ENCODE measurements at places on chromosomes 2 and 18.

DNA sequence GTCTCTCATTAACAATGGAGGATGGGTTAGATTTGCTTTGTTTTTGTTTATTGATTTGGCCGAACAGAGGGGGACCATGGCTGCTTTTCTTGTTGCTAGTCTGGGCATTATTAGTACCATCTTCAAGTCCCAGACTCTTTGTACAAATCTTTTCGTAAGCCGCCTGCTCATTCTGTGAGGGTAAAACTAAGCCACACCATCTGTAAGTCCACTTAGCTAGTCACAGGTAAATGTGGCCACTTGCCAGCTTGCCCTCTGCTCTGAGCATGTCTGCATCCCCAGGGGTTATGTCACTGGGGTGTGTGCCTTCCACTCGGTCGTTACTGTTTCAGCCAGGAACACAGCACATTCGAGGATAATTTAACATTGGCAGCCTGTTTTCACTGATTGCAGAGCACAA lies 85.6 kb downstream of the SMIM21 start:
- DNase-seq = no peak

GRCh38 chr18:66005831-66006588 lies 255.2 kb downstream of the CDH7 start:
- no peak for DNase-seq

DNA sequence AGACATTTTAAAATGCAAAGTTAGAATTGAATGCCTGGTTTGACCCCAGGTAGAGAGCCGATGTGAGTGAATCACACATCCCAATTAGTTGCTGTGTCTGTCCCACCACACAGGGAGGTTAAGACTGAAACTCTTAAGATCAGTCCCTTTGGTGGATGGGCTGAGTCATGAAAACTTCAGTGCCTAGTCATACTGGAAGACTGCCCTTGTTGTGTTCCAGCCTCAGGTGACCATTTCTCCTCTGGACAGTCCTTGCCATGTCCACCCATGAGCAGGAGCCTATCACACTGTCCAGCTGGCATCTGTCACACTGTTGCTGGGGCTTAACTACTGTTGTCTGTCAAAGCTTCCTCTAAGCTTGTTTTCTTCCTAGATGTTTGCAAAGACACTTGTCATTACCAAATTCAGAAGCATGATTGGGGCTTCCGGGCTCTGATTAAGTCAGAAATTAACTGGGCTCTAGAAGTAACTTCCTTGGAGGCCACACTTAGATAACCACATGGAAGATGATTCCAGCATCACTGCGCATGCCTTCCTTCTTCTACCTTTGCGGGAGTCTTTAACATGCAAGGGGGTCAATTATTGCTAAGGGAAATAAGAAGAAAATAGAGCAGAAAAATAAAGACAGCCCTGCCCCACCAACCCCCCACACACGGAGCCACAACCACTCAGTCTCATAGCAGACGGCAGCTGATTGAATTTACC lies 21.3 kb downstream of the CYRIA start:
- DNase-seq = no peak

GRCh38 chr2:149438330-149438960 lies 108.1 kb downstream of the LYPD6 start:
- no peak for DNase-seq

GRCh38 chr2:207766041-207766551 lies 3.6 kb downstream of the FZD5 start:
- no peak for DNase-seq

DNA sequence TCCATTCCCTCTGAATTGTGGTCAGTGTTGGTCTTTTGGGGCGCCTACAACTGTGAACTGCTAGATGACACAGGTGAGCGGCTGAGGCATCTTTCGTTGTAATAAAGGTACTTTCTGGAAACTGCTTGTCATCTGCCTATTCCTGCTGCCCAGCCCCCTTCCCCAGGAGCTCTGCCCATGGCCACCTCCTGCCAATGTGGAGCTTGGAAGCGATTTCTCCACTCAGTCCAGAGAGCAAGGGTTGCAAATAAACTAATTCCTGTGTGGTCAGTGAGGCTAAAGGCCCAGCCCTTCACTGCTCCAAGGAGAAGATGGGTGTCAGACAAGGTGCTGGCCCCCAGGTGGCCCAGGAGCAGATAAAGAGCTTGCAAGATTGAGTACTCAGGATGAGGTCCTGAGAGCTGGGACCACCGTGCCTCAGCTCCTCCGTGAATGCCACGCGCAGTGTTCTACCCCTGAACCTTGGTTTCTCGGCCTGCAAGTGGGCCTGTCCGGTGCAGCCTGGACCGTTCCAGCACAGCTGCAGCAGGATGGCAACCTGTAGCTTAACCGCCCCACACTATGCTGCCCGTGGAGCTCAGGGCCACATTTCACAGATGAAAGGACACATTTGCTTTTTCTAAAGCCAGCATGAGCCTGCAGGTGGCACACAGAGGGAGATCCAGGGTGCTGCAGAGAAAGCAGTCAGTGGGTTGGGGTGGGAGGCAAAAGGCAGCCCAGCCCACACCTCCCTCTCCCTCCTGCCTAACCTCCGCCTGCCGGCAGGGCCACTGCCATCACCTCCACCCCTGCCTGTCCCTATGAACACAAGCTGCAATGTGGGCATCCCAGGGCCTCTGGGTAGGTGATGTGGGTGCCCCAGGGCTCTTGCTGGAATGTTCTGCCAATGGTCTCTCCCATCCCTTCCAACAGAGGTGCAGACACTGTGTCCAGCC lies 78.7 kb upstream of the OTOF start:
- no peak for DNase-seq

GRCh38 chr2:240498171-240498957 lies 59.4 kb downstream of the ANKMY1 start:
- DNase-seq = no peak

DNA sequence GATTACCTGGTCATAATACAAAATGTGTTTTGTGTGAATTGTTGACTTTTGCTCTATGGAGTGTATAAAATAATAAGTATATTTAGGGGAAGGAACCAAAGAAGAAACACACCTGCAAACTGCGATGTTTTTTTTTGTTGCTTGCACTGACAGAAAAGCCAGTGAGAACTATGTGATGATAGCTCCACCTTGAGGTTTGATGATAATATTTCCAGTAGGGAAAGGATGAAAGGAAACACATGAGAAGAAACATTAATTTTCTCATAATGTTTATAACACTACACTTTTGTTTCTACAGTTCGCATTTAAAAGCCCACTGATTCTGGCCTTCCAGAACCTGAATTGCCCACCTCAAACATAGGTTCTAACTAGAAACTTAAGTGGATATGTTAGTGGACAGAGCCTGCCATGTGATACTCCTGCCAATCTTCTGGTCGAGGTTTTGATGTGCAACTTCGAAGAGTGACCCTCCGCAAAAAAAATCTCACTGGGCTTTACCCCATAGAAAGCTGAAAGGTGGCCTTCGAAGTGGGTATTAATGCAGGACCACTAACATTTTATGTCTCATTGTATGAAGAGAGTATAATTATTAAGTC lies 476.4 kb upstream of the SPHKAP start:
- no peak for DNase-seq

- no peak for DNase-seq
Measured at GRCh38 chr18:35024965-35025364, 16.2 kb upstream of the MAPRE2 start.

GRCh38 chr2:200373973-200374416 lies 67.5 kb downstream of the SPATS2L start:
- no peak for DNase-seq

GRCh38 chr2:98932164-98932563 lies 3.9 kb downstream of the CRACDL start:
- no peak for DNase-seq

- no peak for DNase-seq
Measured at GRCh38 chr18:12304351-12305210, 3.5 kb upstream of the TUBB6 start.

DNA sequence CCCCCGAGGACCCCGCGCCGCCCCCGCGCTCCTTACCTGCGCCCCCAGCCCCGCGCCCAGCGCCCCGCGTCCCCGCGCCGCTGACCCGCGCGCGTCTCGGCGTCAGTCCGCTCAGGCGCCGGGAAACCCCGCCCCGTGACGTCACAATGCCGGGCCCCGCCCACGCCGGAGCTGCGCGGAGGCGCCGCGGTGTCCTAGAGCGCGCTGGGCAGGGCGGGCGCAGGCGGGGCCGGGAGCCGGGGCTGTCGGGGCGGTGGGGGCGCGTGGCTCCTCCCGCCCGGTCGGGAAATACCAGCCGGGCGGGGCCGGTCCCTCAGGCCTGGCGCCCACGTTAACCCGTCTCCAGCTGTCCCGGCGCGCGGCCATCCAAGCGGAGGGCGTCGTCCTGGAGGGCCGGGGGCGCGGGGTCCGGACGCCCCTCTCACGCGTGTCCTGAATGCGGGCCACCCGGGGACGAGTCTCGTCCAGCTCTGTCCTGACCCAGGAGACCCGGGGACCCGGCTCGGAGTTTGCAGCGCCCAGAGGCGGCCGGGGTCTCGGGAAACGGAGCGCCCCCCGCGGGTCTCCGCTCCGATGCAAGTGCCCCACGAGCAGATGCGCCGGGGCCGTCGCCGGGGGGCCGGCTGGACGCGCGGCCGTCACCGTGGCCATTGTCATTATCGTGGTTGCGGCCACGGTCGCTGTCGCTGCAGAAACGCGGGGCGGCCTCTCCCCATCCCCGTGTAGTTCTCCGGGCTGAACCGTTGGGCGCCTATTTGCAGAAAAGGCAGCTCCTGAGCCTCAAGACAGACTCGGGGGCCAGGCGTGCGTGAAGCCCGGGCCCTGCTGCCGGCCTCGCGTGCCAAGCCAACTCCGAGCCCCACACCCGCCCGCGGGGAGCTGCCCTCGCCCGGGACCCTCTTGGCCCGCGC lies at the start of gene SLC66A2:
TSS of gene SLC66A2 (minus strand) at position 109 of the 911 bp plus-strand sequence. CDS start 727 bp downstream, outside the sequence.
- no peak for DNase-seq

DNA sequence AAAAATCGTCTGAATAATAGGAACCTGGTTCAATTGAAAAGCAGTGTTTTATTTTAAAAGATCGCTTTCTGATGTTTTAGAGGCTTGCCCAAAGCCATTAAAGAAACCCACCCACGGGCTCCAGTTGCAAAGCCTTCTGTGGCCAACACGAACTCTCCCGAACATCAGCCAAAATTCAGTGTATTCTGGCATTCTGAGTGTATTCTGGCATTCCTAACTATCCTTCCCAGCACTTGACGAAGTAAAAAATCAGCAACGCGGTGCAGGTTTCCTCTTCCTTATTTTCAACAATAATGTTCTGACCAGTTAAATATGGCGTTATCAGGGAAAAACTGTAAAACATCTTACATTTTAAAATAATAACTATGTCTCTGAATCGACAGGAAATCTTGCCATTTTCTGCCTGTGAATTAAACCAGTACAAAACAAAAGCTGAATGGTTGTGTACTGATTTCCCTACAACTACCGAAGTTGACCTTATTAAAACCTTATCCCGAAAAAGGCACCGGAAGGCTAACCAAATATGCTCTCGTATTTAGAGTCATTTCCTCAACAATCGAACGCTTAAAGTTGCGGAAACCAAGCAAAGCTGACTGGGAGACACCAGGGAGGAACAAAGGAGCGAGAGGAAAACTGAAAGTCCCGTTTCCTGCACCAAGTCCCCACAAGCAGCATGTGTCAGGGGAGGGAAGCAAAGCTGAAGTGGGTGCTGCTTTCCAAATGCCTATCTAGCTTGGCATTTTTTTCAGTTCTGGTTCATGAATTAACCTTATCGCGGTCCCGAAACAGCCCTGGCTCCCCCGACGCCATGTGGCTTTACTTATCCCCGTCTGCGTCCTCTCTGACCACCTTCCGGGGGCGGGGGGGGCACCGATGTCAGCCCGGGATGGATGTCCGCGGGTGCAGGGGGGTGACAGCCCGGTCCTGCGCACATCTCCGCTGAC lies 44.3 kb downstream of the ZNF516 start:
- no peak for DNase-seq

- no peak for DNase-seq
Measured at GRCh38 chr2:206232287-206233035, 42.0 kb upstream of the ZDBF2 start.

- no peak for DNase-seq
Measured at GRCh38 chr2:103213028-103213542, 451.3 kb downstream of the TMEM182 start.

DNA sequence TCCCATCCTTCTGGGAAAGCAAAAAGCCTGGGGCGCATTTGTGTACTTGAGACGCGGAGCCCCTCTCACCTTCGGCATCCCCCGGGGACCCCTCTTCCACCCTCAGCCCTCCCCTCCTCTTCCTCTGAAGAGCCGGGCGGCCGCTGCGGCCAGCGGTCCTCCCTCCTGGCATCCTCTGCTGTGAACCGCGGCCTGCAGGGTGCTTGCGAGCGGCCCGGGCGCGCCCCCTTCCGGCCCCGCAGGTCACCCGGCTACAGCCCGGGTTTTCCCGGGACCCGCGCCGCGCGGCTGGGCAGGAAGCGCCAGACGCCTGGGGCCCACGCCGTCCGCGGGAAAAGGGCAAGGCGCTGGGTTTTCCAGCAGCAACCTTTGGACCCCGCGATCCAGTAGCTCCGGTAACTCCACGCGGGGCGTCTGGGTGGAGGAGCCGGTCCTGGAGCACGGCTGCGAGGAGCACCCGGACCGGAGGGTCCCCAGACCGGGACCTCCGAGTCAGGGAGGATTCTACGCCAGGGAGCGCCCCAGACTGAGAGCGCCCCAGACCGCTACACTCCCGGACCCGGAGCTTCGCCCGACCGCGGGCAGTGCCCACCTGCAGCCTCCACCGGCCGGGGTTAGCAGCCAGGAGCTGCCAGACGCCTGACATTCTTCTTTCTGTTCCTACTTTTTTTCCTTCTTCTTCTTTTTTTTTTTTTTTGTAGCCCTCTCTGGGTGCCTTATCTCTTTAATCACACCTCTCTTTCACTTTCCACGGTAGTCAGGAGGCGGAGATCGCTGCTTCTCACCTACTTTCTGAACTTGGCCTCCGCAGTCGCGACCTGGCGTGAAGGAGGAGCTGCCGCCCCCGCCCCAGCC lies at the start of gene IL18R1:
TSS of gene IL18R1 (plus strand) at position 271 of the 855 bp plus-strand sequence. CDS start 6,865 bp downstream, outside the sequence.
- no peak for DNase-seq
